IPS DF 6.9 (cell line): ENCODE measurements at places on chromosomes 7 and 10.

DNA sequence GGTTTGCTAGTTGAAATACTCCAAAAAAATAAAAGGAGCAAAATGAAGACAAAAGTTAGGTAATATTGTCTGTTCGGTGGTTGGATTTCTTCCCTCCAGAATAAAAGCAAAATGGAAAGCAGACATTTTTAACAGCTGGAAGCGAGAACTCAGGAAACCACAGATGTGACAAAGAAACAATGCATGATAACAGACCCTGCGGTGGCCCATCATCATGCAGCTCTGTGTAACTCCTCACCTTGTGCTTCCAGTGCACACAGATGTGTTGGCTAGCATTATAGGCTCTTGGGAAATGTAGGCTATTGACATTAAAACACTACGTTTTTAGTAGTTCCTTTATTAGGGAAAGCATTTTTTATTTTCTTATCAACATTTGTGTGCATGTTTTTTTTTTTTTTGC lies 53.9 kb upstream of the ARL4A start:
- no peak for DNase-seq
- no peaks in the 10 kb centered on the region for H3K4me1 ChIP-seq
- no peak overlapping the region for H3K4me3 ChIP-seq
- H3K27ac ChIP-seq: no peak overlapping the region

DNA sequence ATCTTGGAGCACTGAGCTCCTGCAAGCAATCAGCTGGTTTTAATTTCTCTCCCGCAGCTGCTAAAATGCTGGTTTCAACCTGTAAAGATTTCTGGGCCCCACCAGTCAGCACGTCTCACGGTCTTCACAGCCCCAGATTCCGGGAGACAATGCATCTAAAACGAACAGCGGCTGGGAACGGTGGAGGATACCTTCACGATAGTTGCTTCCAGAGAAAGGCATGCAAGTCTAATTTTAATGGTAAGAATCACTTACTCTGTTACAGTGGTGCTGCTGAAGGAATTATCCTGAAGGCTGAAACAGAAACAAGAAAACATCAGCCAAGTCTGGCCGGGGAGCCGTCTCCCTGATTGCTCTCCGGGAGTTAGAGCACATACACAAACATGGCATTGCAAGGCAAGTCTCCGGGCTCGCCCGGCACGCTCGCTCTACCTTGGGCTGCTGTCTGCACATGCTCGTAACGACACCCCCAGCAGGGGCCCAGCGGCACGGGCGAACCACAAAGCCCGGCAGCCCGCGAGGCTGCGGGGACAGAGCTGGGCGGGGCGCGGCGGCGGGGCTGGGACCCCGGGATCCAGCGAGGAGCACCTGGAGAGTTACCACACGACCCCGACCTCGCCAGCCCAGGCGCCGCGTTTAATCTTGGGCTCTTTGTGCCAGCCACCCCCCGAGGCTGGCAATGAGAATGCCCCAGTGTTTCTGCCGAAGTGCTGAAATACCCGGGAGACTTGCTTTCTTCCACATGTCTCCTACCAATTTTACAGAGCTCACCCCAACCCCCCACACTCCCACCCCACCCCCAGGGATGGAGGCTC lies at the start of gene FAM13C:
FAM13C (minus strand) TSS at position 406 of the 815 bp plus-strand sequence; CDS start at position 317, 89 bp downstream.
- DNase-seq: peak; percentile 50
- peaks cover 5% of the 10 kb centered on the region; the same call in 1 of the 2 replicates for H3K27me3 ChIP-seq
- H3K27ac ChIP-seq: no peak within 1 kb of the TSS
- peak within 1 kb of the TSS; percentile 22; the same call in 1 of the 2 replicates for H3K4me3 ChIP-seq
- no peaks in the 10 kb centered on the region for H3K36me3 ChIP-seq

DNA sequence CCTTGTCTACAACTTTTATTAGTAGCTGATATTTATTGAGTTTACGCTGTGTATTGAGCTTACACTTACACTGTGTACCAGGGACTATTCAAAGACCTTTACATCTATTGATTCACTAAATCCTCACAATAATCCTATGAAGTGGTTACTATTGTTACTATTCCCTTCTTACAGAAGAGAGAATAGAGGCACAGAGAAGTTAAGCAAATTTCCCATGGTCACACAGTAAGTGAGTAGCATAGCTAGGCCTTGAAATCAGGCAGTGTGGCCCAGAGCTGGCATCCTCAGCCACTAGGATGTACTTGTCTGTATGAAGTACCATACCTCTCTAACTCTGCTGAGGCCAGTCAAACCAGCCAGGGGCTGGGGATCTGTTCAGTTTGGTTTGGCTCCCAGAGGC lies 7.6 kb downstream of the COL13A1 start:
- no peaks in the 10 kb centered on the region for H3K27me3 ChIP-seq
- H3K4me1 ChIP-seq: peaks cover 5% of the 10 kb centered on the region
- no peak for DNase-seq

- no peaks in the 10 kb centered on the region for H3K36me3 ChIP-seq
- H3K27me3 ChIP-seq: no peaks in the 10 kb centered on the region
- no peak overlapping the region for H3K27ac ChIP-seq
- no peak overlapping the region for H3K4me3 ChIP-seq
- no peak for DNase-seq
Measured at GRCh38 chr7:115549910-115550309, 480.7 kb downstream of the TFEC start.

- H3K27ac ChIP-seq: no peak overlapping the region
- no peaks in the 10 kb centered on the region for H3K4me1 ChIP-seq
- no peaks in the 10 kb centered on the region for H3K36me3 ChIP-seq
- DNase-seq: no peak
Measured at GRCh38 chr10:70615784-70616522, 13.4 kb upstream of the PRF1 start.

GRCh38 chr7:41104631-41105030 lies 598.3 kb downstream of the INHBA start:
- no peak overlapping the region for H3K4me3 ChIP-seq
- no peaks in the 10 kb centered on the region for H3K4me1 ChIP-seq
- H3K36me3 ChIP-seq: no peaks in the 10 kb centered on the region
- H3K27ac ChIP-seq: no peak overlapping the region
- DNase-seq: no peak

- H3K36me3 ChIP-seq: no peaks in the 10 kb centered on the region
- H3K4me3 ChIP-seq: no peak overlapping the region
- no peak for DNase-seq
- H3K27me3 ChIP-seq: no peaks in the 10 kb centered on the region
Measured at GRCh38 chr7:118349604-118350003, 125.1 kb downstream of the ANKRD7 start.

DNA sequence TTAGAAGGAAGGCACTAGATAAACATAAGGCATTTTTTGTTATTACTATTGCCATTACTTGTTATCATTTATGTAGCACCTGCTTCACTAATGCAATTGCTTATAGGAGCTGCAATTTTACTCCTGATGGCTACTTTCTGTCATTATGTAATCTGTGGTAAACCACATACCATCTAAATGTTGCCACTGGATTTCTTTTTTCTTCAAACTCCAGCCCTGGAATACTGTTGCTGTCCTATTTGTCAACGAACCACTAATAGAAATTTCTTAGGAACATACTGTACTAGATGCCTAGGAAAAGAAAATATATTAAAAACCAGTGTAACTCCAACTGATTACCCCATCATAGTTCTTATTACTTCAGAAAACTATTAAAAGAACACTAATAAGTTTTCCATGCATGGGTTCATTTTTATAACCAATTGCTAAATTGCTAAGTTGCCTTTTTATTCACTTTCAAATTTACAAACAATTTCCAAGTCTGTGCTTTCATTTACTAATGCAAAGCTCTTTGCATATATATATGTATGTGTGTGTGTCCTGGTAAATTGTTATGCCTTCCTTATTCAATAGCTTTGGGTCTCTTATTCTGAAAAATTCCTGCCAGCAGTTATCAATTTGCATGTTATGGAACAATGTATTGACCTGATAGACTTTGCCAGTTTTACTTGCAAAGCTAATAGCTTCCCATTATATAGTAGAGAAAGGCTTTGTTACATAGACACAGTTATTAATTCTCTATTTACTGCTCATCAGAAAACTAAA lies 287.4 kb downstream of the EXOC4 start:
- no peak for DNase-seq
- no peak overlapping the region for H3K27ac ChIP-seq
- H3K4me1 ChIP-seq: no peaks in the 10 kb centered on the region
- H3K4me3 ChIP-seq: no peak overlapping the region

- peak overlapping the region; percentile 68 for H3K4me3 ChIP-seq
- no peak overlapping the region for H3K27ac ChIP-seq
- peaks cover 10% of the 10 kb centered on the region; the same call in 1 of the 2 replicates for H3K36me3 ChIP-seq
- H3K27me3 ChIP-seq: no peaks in the 10 kb centered on the region
- DNase-seq: no peak
Measured at GRCh38 chr10:102133373-102134195, 744 bp downstream of the PPRC1 start.

DNA sequence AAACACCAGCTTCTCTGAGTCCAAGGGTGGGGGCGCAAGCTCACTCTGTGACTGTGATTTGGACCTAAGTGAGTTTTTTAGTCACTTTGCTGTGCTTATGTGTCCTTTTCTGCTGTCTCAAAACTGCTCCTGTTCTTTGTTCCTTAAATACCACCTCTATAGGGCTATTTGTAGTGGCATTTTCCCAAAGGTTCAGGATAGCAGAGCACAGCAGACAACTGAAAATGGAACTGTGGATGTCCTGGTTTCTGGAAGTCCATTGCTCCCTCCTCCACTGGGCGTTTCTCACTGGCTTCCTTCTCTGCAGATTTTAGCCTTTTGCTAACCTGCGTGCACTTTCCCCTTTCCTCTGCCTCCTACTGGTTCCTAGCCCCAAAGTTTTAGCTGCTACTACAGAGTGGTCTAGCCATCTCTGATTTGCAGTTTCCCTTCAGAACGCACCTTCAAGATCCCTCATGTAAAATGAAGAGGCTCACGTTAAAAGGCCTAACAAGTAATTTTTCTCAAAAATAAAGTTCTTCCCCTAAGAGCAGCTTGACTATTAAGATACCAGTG lies 25.6 kb downstream of the BLVRA start:
- no peaks in the 10 kb centered on the region; the same call in 1 of the 2 replicates for H3K27me3 ChIP-seq
- no peaks in the 10 kb centered on the region for H3K4me1 ChIP-seq
- DNase-seq: no peak
- no peak overlapping the region for H3K4me3 ChIP-seq
- H3K27ac ChIP-seq: no peak overlapping the region

- H3K27me3 ChIP-seq: no peaks in the 10 kb centered on the region
- peaks cover 1% of the 10 kb centered on the region; the same call in 1 of the 2 replicates for H3K4me1 ChIP-seq
- no peak overlapping the region for H3K4me3 ChIP-seq
- no peak overlapping the region for H3K27ac ChIP-seq
- H3K36me3 ChIP-seq: no peaks in the 10 kb centered on the region
Measured at GRCh38 chr10:43354879-43355380, 16.5 kb upstream of the FXYD4 start.

DNA sequence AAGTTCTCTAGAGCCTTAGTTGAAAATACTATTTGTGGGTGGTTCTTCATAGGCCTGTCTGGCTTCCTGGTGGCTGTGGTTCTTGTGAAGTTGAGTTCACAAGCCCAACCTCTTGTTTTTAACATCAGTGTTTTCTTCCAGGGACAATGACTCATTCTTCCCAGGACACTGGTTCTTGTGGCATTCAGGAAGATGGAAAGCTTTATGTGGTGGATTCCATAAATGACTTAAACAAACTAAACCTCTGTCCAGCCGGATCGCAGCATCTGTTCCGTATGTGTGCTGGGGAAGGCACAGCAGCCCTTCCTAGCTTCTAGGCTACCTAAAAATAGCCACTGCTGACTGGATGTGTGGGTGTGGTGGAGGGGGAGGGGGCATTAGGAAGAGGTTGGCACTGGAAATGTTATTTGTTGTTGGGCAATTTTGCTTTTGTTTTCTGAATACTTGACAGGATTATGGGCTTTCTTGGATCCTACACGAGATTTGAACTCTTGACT lies 3.9 kb downstream of the LSMEM1 start:
- no peak overlapping the region for H3K4me3 ChIP-seq
- no peak for DNase-seq
- no peaks in the 10 kb centered on the region; the same call in 1 of the 2 replicates for H3K36me3 ChIP-seq
- H3K27ac ChIP-seq: no peak overlapping the region
- H3K27me3 ChIP-seq: no peaks in the 10 kb centered on the region

DNA sequence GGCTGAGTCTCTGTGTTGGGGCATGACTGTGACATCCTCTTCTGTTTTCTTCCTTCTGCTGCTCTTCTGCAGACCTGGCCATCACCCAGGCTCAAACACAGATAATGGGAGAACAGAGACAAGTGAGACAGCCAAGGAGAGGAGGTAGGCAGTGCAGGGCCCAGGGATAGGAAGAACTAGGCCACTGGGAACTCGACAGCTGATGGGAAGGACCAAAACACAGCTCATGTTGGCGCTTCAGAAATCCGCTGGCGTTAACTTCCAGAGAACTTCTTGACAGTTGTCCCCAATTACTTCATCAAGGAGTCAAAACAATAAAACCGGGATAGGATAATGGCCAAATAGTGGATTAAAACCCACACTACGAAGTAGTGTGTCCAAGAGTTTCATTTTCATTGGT lies 97.0 kb upstream of the PALS2 start:
- H3K27me3 ChIP-seq: no peaks in the 10 kb centered on the region
- DNase-seq: no peak
- H3K4me3 ChIP-seq: no peak overlapping the region
- H3K4me1 ChIP-seq: no peaks in the 10 kb centered on the region; the same call in 1 of the 2 replicates

- no peak overlapping the region for H3K27ac ChIP-seq
- H3K36me3 ChIP-seq: no peaks in the 10 kb centered on the region
- H3K4me1 ChIP-seq: no peaks in the 10 kb centered on the region; the same call in 1 of the 2 replicates
- no peak overlapping the region for H3K4me3 ChIP-seq
Measured at GRCh38 chr10:101250136-101250535, 20.9 kb upstream of the LBX1 start.

DNA sequence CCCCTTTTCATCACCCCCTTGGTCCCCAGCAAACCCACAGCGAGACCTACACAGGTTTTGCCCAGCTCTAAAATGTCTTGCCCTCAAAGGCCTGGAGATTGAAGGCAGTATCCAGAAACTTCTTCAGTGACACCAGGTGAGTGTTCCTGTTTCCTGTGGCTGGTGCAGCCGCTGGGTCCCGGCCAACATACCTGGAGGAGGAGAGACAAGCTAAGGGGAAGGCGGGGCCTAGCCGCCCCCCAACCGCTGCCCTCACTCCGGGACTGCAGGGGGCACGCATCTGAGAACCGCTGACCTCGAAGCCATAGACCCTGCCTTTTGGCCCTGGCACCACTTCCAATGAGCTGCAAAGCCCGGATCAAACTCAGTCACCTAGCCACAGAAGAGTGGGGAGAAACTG lies 27.0 kb downstream of the OGDHL start:
- no peak overlapping the region for H3K4me3 ChIP-seq
- H3K4me1 ChIP-seq: no peaks in the 10 kb centered on the region; the same call in 1 of the 2 replicates
- DNase-seq: no peak
- H3K27ac ChIP-seq: no peak overlapping the region
- H3K36me3 ChIP-seq: peaks cover 14% of the 10 kb centered on the region

- no peaks in the 10 kb centered on the region for H3K36me3 ChIP-seq
- no peak for DNase-seq
- no peak overlapping the region for H3K27ac ChIP-seq
- no peaks in the 10 kb centered on the region for H3K4me1 ChIP-seq
- H3K4me3 ChIP-seq: no peak overlapping the region
- no peaks in the 10 kb centered on the region for H3K27me3 ChIP-seq
Measured at GRCh38 chr10:33967606-33968120, 633.2 kb upstream of the NRP1 start.

DNA sequence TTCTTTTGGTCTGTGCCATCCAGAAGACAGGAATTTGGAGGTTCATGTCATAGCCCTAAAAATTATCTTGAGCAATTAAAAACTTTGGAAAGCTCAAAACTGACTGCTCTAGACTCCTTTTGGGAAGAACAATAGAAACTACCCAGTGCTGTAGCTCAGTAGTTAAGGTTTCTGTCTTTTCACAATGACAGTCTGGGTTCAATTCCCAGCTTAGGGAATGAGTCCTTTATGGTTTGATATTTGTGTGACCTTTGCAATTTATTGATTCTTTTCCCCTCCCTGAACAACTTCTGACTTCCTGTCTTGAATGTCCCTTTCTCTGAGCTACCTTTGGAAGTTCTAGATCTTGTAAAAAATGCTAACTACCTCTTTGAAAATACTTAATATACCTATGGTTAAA lies 603.3 kb upstream of the IGFBP3 start:
- no peaks in the 10 kb centered on the region for H3K36me3 ChIP-seq
- no peaks in the 10 kb centered on the region for H3K4me1 ChIP-seq
- H3K4me3 ChIP-seq: no peak overlapping the region
